Stimulated activated CD4-positive, alpha-beta T cell treated with anti-CD3 and anti-CD28 coated beads, Interleukin-1b, Interleukin-23, amount 100 ng/mL, for 1 hour (primary cell): ENCODE measurements at places on chromosomes 7 and 10.

GRCh38 chr7:32115831-32116230 is 45.6 kb upstream of the PDE1C start:
- no peak for DNase-seq

DNA sequence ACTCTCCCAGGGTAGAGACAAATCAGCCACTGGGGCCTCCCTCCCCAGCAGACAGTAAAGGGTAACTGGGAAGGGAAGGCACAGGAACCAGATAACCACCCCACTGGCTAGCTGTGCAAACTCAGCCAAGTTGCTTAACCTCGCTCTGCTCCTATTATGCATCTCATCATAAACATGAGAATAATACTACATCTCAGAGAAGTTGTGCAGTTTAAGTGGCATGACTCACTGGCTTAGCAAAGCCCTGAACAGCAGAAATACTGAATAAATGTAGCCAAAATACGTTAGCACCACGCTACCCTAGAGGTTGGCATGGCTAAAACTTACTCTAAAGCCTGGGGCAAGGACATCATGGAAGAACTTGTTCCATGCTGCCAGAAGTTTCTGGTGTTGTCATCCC is 128.1 kb upstream of the ANK3 start:
- DNase-seq: no peak

DNA sequence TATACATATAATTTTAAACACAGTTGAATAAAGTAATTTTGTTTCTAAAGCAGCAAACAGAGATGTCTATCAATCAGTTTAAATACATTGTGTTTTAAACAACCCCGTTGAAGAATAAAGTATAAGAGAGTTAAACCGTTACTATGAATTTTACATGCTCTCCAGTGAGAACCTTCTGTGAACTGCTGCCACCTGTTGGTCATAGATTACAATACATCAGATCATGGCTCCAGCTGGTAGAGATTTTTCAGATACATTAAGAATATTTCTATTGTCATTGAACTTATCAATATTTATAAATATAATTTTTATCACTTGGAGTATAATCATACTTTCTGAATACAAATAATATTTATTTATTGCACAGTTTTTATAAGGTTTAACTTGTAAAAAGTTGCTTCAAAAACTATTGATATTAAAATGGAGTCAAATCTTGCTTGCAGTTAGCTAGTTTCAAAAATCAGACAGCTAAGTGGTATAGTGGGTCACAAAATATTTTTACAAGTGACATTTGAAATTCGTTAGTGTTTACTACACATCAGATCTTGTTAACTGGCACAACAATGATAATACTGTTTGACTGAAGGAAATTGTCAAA is 561.2 kb upstream of the PHF14 start:
- DNase-seq: no peak

GRCh38 chr7:115462301-115463015 is 540.6 kb downstream of the MDFIC start:
- DNase-seq: no peak

GRCh38 chr7:125467996-125468854 is 538.6 kb upstream of the POT1 start:
- no peak for DNase-seq

GRCh38 chr7:3918576-3918975 is 617.5 kb downstream of the SDK1 start:
- no peak for DNase-seq

GRCh38 chr10:50332108-50332842 is 81.0 kb upstream of the ASAH2 start:
- DNase-seq: no peak

GRCh38 chr7:105044449-105045070 is 30.6 kb downstream of the KMT2E start:
- no peak for DNase-seq

DNA sequence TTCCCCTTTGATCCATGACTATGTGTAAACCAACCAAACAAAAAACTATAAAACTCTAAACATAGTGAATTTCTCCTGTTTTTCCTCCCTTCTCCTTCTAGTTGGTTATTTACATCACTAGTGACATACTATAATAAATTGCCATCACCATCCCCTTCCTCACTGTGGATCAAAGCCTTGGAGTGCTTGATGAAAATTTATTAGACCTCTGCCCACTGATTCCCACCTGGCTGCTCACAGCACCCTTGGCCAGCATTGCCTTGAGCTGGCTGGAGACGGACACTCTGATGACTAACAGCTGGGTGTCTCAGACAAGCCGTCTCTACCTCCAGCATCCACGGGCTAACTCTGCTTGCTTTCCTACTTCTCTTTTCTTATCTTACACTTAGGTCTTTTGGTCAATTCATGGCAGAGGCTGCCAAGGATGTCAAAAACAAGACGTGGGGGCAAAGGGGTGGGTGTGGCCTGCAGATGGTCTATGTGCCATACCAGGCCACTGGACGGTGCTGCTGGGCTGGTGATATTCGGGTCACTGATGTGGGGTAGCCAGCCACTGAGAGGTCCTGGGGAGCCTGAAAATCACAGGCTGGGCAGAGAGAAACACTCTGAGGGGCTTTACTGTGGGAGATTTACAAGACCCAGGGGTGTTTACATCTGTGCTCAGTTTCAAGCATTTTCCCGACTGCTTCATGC is 207.8 kb downstream of the TAX1BP1 start:
- no peak for DNase-seq

GRCh38 chr7:33062023-33062781 is at the start of gene NT5C3A:
TSS of gene NT5C3A (minus strand) at chr7:33062776. CDS start at chr7:33062705, 71 bp downstream.
- DNase-seq: no peak

DNA sequence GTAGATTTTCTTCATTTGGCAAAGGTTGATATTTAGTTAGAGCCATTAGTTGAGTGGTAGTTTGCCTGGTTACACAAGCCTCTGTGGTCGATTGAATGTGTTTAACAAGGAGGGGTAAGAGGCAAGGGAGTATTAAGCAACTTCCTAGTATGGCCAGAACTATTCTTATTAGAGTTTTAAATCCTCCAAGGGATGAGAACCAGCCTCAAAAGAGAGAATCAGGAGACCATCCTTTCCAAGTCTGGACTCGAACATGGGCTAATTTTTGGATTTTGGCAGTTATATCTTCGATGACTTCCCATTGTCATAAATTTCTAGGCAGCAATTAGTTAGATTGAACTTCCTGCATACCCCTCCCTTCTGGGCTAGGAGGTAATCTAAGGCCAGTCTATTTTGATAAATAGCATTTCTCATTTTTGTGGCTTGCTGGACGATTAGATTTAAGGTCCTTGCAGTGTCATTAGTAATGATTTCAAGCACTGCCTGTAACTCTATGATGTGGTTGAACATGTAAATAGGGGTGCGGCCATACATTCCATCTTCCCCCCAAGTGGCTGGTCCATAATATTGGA is 219.5 kb upstream of the KCND2 start:
- no peak for DNase-seq

DNA sequence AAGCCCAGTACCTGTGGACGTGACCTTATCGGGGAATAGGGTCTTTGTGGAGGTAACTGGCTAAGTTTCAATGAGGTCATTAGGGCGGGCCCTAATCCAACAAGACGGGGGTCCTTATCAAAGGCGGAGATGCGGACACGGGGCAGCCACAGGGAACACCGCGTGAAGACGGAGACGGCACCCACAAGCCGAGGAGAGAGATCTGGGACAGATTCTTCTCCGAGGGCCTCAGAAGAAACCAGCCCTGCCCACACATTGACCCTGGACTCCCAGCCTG is 516.9 kb downstream of the DNAJB6 start:
- DNase-seq: no peak

DNA sequence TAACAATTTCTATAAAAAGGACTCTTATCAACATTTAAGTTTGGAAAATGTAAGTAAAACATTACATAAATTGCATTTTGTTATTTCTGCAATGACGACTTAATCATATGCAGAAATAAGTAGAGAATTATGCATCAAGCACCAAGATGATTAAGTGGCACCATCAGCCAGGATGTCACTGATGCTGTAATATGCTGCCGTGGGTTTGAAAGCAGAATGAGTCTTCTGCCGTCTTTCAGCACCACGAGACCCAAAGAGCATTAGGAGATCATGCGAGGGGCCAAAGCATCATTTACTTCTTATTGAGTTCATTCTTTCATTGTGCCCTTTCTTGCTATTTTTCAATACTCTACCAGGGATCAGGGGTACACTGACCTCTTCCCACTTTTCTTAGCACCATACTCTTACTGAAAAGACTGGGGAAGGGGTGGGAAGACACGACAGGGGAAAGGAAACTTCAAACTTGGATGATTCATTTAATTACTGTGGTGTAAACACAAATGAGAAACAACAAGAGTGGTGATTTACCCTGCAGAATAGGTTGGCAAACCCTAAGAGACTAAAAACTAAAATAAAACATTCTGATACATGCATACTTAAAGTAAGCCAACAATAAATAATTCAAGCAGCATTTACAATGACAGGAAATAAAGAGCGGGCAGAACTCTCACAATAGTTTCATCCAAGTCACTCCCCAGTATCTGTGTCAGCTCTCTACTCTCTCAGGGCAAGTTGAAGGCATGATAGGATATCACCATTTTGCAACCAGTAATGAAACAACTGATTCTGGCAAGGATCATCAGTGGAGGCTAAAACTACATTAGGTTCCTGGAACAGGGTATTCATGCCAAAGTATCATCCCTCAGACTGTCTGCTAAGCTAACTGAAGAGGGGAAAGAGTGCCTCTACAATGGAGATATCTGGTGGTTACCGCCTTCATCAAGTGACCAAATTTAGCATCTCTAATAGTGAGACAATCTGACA is 70.8 kb downstream of the CUL2 start:
- no peak for DNase-seq

GRCh38 chr10:64503429-64503828 is 982.2 kb downstream of the REEP3 start:
- DNase-seq: no peak

DNA sequence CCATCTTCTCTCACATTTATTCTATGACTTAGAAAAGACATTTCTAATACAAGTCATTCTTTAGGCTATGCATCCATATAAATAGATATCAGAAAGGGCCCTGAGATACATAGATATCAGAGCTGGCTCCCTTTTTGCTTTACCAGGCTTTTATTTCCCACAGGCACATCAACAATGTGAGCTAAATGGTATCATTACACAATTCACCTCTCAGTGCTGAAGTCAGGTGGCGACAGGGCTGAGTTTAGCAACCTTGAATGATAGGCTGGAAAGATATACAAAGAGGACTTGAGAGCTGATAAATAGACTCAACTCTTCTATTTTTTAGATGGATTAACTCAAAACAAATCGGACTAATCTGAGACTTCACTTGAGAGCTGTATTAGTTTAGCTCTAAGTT is 189.2 kb upstream of the COL1A2 start:
- no peak for DNase-seq

DNA sequence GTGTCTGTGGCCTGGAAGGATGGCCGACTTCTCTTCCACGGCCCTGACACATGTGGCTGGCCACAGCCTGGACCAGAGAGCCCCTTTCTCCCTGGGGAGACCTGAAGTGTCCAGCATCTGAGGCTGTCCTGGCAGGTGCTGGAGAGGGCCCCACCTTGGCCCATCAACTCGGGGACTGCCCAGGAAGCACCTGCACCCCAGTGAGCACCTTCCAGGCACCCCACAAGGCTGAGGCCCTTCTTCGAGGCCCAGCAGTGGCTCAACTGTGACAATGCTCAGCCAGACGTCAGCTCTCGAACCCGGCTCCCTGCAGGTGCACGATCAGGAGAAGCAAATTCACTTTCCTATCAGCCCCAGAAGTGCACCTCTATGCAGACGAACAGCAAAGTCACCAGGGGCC is 24.3 kb downstream of the RGS10 start:
- no peak for DNase-seq

- no peak for DNase-seq
Observed at GRCh38 chr10:84837041-84837812, 508.8 kb downstream of the CCSER2 start.

- no peak for DNase-seq
Observed at GRCh38 chr10:77037735-77038403, 599.7 kb downstream of the KCNMA1 start.

DNA sequence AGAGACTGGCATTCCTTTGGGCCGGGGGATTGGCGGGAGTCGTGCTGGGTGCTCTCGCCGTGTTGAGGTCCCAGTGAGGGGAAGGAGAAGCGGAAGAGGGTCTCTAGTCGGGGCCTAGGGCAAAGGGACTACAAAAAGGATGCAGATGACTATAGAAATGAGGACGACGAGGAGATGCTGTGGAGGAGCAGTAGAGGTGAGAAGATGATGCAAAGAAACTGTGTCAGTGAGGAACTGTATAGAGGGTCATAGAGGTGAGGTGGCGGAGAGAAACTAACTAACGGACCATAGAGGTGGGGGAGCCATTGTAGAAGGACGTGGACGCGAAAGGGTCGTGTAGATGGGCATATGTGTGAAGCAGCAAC is 324 bp downstream of the TWNK start:
- DNase-seq: no peak
